MCF 10A (cell line): ENCODE measurements at places on chromosomes 1 and 21. TPM values are rescaled to one million over a fixed set of nuclear protein-coding genes. Genes with fewer than 3 reads are reported as not detected.

The KRTAP7-1 gene
- not detected in 2 replicates for total RNA-seq

The ERICH3 gene
- not detected in 2 replicates for total RNA-seq

The TRIM58 gene
- total RNA-seq: not detected in 2 replicates

GRCh38 chr1:177305040-177306018, 134.6 kb downstream of the BRINP2 start:
- H3K4me1 ChIP-seq: peaks cover 42% of the 10 kb centered on the region
- H3K27me3 ChIP-seq: no peaks in the 10 kb centered on the region
- peak overlapping the region; percentile 34 for H3K27ac ChIP-seq
- DNase-seq: peak; percentile 31
- no peak overlapping the region for H3K4me3 ChIP-seq

DNA sequence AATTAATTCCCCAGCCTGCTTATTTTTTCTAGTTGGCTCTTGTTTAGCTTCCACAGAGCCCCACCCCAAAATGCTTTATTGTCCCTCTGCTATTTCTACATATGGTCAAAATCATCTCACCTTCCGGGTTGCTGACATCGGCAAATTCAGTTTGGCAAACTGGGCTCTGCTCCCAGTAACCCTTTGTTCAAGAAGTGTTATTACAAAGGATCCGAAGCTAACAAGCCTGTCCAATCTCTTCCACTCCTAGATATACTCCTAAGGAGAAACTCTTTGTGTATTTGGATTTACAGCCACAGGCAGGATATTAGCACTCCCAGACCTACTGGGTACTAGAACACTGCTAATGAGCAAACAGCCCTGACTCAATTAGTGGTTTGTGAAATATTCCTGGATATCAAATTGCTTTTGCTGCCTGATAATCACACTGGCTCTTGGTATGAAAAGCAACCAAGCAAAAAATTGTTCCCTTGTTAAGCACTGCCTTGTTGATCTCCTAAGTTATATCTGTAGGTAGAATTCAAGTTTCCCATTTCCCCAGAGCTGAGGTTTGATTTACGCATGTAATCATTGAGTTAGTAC, 4.0 kb downstream of the JUN start:
- peaks cover 23% of the 10 kb centered on the region for H3K4me1 ChIP-seq
- peaks cover 46% of the 10 kb centered on the region for H3K36me3 ChIP-seq
- no peaks in the 10 kb centered on the region for H3K27me3 ChIP-seq
- DNase-seq: peak; percentile 69
- H3K27ac ChIP-seq: peak overlapping the region; percentile 76

- H3K36me3 ChIP-seq: peaks cover 12% of the 10 kb centered on the region
- no peak overlapping the region for H3K27ac ChIP-seq
- no peaks in the 10 kb centered on the region for H3K27me3 ChIP-seq
Observed at GRCh38 chr1:5856246-5856815, 135.9 kb downstream of the NPHP4 start.

DNA sequence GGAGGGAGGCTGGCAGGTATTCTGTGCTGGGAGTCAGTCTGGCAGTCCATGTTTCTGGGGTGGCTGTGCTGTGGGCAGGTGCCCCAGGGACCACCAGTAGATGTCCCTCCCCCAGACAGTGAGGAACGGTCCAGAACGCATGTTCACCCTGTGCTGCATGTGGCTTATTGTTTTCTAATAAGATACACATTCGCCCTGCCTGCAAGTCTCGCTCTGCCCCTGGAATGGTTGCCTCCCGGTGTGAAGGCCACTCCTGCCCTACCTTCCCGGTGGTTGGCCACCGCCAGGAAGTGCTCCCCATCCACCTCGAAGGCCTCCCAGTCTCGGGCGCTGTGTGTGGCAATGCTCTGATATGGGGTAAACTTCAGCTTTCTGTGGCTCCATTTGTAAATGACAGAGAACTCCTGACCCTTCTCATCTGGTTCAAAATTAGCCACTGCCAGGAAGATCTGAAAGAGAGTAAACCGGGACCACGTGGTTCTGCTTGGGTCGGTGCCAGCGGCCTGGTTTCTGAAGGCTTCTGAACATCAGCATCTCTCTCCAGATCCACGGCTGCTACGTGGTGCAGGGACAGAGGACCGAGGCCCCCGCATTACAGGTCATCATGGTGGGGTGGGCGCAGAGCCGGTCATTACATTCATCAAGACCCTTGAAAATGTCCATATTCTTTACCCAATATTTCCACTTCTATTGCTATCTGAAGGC, 14.5 kb downstream of the KRTAP10-1 start:
- peaks cover 8% of the 10 kb centered on the region for H3K27me3 ChIP-seq
- H3K27ac ChIP-seq: no peak overlapping the region
- no peak for DNase-seq
- H3K4me1 ChIP-seq: no peaks in the 10 kb centered on the region
- H3K36me3 ChIP-seq: no peaks in the 10 kb centered on the region

GRCh38 chr1:87712261-87713010, 383.8 kb downstream of the LMO4 start:
- no peaks in the 10 kb centered on the region for H3K4me1 ChIP-seq
- H3K27me3 ChIP-seq: no peaks in the 10 kb centered on the region
- peak; percentile 7 for DNase-seq
- H3K36me3 ChIP-seq: no peaks in the 10 kb centered on the region
- H3K4me3 ChIP-seq: no peak overlapping the region

GRCh38 chr1:32180186-32181060, 948 bp downstream of the TXLNA start:
- H3K4me1 ChIP-seq: peaks cover 20% of the 10 kb centered on the region
- peak; percentile 43 for DNase-seq
- H3K4me3 ChIP-seq: peak overlapping the region; percentile 97
- H3K27me3 ChIP-seq: no peaks in the 10 kb centered on the region
- H3K36me3 ChIP-seq: peaks cover 65% of the 10 kb centered on the region

DNA sequence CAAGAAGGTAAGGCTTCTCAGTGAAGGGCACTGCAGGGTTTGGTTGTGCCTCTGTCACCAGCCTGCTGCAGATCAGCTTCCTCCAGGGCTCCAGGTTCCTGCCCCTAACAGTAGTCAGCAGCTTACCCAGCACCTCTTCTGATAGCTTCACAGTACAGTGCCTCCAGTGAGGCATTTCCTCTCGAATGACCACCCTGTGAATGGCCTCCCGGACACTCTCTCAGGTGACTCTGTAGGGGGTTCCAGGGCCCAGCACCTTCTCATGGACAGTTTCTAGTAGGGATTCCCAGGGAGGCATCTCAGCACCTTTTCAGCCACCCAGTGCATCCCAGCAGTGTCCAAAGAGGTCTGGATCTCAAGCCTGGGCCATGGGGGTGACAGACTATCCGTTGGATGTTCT, 28.4 kb downstream of the USP48 start:
- peaks cover 49% of the 10 kb centered on the region for H3K36me3 ChIP-seq
- H3K4me3 ChIP-seq: no peak overlapping the region
- DNase-seq: no peak
- H3K4me1 ChIP-seq: peaks cover 9% of the 10 kb centered on the region
- H3K27ac ChIP-seq: peak overlapping the region; percentile 42

- no peak within 1 kb of the TSS for H3K4me3 ChIP-seq
- no peaks in the 10 kb centered on the region for H3K36me3 ChIP-seq
- H3K4me1 ChIP-seq: no peaks in the 10 kb centered on the region
- no peak within 1 kb of the TSS for H3K27ac ChIP-seq
- peaks cover 52% of the 10 kb centered on the region for H3K27me3 ChIP-seq
Observed at GRCh38 chr1:206772243-206772937, at the start of gene IL10. IL10 (minus strand) TSS chr1:206772494; CDS start chr1:206772435, 59 bp downstream.

DNA sequence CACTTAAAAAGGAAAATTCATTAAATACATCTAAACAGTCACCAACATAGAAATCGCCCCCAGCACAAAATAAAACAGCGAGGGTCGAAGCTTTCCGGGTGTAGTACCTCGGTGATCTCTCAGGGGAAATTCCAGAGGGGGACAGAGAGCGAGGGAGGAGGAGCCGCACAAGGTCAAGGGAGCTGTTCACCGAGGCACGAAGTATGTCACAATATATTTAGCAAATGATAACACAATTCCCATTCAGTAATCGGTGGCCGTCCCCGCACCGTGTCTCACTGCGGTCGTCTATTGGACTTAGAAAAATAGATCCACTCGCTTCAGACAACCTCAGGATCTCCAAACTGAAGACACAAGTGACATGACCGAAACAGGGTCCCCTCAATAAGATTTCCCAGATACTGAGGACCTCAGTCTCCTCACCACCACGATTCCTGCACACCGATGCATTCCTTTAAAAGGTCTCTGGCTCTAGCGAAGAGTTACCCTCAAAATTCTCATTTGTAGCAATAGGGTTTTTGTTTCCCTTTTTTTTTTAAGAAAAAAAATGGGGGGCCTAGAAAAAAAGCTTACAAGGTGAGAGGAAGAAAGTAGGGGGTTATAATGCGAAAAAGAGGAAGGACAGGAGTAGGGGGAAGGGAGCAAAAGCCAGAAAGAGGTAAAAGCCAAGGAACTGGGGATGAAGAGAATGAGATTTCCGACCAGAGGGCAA, 1.1 kb downstream of the LPGAT1 start:
- peak overlapping the region; percentile 95 for H3K4me3 ChIP-seq
- H3K27me3 ChIP-seq: no peaks in the 10 kb centered on the region
- peaks cover 5% of the 10 kb centered on the region for H3K36me3 ChIP-seq

GRCh38 chr21:10425856-10426255, 95.5 kb upstream of the TPTE start:
- DNase-seq: no peak
- H3K27ac ChIP-seq: no peak overlapping the region
- H3K4me1 ChIP-seq: no peaks in the 10 kb centered on the region
- H3K4me3 ChIP-seq: no peak overlapping the region

DNA sequence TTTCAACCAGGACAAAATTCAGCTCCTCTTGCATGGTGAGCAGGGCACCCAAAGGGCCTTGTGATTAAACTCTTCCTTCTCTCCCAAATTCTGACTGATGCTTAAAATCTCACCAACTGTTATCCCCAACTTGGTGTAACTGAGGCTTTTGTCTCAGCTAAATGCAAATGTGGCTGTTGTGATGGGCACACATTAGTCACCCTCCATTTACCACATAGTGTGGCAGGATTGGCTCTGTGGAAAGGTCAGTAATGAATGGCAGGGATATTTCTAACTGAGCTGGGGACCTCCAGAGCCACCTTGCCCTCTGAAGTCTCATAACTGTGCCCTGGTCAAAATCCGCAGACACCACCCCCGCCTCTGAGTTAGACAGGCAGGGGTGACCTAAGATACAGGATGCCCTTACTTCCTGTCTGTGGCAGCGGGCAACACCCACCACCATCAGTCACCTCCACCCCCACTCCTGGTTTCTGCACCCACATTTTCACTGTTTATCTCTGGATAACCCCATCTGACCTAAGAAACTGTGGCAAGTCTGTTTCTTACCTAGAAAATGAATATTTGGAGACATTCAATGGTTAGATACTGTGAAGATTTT, 25.4 kb upstream of the RGS16 start:
- H3K36me3 ChIP-seq: no peaks in the 10 kb centered on the region
- H3K4me3 ChIP-seq: no peak overlapping the region
- peaks cover 34% of the 10 kb centered on the region for H3K4me1 ChIP-seq
- H3K27ac ChIP-seq: peak overlapping the region; percentile 4
- DNase-seq: no peak

- no peak overlapping the region for H3K27ac ChIP-seq
- peak; percentile 67 for DNase-seq
- H3K4me3 ChIP-seq: no peak overlapping the region
Observed at GRCh38 chr1:37497832-37498231, 16.7 kb downstream of the MEAF6 start.

- H3K4me3 ChIP-seq: no peak overlapping the region
- H3K4me1 ChIP-seq: no peaks in the 10 kb centered on the region
- H3K27ac ChIP-seq: no peak overlapping the region
- DNase-seq: no peak
Observed at GRCh38 chr1:235595079-235595478, 54.5 kb downstream of the GNG4 start.
